Activated T-cell treated with anti-CD3 and anti-CD28 coated beads, Interleukin-2, amount 50 U/mL, for 24 hours (primary cell): ENCODE measurements at places on chromosomes 5 and 9.

DNA sequence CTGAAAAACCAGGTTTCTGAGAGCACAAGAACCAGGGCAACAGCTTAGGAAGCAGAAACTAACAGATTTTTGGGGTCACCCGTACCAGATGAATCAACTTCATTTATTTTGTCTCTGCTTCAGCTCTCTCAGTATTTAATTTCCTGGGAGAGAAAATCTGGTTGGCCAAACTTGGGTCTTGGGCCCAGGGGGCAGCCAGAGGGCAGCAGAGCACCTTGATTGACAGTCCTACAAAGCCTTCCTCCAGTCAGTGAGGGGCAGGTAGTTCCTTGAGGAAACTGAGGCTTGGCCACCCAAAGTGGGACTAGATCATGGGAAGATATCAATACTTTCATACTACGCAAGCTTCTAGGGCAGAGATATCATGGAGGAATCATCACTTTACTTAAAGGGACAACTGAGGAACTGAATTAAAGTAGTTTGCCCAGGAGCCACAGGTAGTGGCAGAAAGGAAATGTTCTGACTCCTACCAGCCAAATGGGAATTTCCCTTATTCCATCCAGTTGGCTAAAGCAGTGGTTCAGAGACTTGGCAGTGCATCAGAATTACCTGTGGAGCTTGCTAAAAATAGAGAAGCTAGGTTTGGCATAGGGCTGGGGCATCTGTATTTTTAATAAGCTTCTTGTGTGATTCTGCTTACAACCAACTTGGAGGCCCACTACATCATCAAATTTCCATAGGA lies 21.5 kb upstream of the ARHGAP26 start:
- peak; percentile 67 for DNase-seq

DNA sequence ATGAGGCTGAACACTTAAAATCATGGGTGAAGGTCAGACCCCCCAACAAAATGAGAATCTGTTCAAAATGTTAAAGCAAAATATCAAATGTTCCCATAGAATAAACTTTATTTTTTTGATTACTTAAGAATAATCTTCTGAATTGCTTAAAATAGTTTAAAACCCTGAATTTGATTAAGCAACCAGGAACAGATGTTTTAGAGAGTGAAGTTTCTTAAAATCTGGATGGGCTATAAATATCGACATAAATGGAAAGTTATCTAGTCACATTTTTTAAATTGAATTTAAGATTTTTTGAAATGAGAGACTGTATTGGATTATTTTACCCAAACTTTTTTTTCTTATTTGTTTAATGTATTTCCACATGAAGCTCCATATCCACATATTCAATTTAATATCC lies 98.5 kb downstream of the ADAMTS12 start:
- DNase-seq, result no peak

GRCh38 chr9:75422944-75423522 lies 334.7 kb downstream of the OSTF1 start:
- no peak for DNase-seq

- no peak for DNase-seq
These were observed 15.1 kb upstream of the RNF145 start for GRCh38 chr5:159224471-159224870.

GRCh38 chr5:160919626-160920025 lies 67.6 kb upstream of the ATP10B start:
- DNase-seq, result no peak

DNA sequence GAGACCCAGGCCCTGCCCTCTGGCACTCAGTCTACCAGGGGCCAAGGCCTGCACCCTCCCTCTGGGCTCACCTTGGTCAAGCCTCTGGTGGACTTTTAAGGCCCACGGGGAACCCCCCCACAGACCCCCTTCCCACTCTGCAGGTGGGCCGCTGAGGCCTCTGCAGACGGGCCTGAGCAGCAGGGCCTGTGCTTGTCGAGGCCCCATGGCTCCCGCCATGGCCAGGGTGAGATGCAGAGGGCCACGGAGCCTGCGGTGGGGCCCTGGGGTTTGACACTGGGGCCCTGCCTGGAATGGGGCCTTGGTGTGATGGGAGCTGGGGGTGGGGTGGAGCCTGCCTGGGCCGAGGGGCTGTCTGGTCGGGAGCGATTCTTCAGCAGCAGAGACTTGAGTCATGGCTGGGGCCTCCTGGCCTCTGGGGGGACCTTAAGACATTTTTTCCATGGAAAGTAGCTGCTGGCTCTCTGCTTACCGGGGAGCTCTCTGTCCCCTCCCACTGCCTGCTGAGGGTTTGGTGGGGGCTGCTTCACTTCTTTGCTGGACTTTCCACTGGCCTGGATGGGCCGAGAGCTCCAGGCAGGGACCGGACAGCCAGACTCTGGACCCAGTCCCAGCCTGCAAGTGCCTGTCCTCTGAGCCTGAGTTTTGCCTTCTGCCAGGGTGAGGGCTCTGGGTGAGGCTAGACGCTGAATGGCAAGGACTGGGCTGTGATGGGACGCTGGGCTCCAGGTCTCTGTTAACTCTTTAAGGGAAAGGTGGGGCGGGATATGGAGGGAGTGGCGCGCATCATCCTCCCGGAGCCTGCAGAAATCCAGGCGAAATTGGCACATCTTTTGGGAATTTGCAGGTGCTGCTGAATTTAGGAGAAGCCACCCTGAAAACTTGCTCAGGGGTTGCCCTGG lies 132.2 kb downstream of the RXRA start:
- DNase-seq, result no peak

- no peak for DNase-seq
These were observed 1672.1 kb upstream of the C9orf72 start for GRCh38 chr9:29245351-29245750.

- no peak for DNase-seq
These were observed 159.6 kb downstream of the IRX2 start for GRCh38 chr5:2591777-2592453.

- peak; percentile 30 for DNase-seq
These were observed 2.8 kb downstream of the RORB start for GRCh38 chr9:74499770-74500583.

DNA sequence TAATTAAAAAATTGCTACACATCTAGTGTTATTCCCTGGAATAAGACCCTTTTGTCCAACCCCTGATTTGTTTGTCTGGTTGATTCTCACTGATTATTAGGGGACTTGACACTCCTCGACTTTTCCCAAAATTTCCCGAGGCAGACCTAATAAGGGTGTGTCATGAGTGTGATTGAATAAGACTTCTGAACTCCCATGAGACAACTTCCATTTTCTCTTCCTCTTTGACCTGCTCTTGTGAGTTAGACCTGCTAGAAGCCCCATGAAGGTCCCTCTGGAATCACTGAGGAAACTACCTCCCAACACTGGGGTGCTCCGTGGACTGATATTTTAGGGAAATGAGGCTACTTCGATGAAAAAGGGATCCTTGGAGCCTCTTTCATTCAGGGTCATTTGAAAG lies 83.4 kb downstream of the MUSK start:
- DNase-seq, result no peak

GRCh38 chr9:107094370-107094769 lies 188.7 kb upstream of the RAD23B start:
- no peak for DNase-seq

DNA sequence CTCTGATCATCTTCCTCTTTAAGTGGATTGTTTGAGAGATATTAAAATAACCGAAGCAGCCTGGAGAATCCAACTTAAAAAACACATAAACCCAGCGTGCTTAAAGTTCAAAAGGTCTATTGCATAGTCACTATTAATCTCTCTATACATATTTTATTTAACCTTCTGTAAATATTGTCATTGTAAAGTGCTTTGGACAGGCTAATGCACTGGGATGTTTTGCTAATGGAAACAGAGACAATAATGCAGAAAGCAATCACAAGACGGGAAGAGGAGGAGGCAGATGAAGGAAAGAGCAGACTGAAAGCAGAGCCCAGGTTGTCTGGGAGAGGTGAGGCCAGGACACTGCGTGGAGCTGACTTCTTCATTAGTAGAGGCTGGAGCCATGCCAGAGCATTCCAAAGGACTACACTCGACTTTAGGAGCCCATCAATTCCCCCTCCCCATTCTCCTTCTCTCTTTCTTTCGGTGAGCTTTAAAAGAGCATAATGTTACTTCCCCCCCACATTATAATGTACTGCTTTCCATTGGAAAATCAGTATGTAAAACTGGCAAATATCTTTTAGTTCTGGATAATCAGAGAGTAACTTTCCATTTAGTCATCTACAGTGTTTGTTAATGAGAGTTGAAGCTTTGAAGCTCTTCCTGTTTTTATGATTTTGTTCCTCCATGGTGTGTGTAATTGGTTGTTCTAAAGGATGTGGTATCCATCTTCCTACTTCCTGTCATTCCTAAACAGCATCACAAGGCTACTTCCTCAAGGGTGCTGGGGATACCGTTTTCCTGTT lies 307.3 kb upstream of the MPDZ start:
- DNase-seq, result no peak

DNA sequence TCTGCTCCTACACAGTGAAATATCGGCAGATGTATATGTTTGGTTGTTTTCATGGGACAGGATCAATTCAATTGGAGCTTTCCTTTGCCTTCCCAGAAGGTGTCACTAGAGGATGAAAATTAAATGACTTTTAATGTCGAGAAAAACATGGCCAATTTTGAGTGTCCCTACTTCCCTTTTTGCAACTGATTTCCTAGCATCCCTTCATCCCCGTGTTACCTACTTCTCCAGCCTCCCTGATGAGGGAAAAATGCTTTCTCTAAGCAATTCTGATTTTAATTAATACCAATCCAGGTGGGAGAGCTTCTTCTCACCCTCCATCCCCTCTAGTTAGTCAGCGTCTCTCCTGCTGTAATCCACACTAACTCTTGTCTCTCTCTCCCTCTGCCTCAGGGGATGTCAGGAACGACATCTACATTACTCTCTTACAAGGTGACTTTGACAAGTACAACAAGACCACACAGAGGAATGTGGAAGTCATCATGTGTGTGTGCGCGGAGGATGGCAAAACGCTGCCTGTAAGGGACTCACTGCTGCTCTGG lies 64.9 kb downstream of the DOCK2 start:
- DNase-seq, result no peak

GRCh38 chr5:79456890-79457583 lies 56.9 kb downstream of the HOMER1 start:
- DNase-seq, result no peak

- no peak for DNase-seq
These were observed 661 bp downstream of the PDCL start for GRCh38 chr9:122827761-122828093.

- no peak for DNase-seq
These were observed 25.6 kb downstream of the CAMK2A start for GRCh38 chr5:150263801-150264621.

- DNase-seq, result no peak
These were observed 24.4 kb upstream of the CYFIP2 start for GRCh38 chr5:157241483-157241882.

GRCh38 chr5:163453705-163454104 lies 6.2 kb downstream of the NUDCD2 start:
- no peak for DNase-seq

- DNase-seq, result no peak
These were observed 37.3 kb upstream of the TEX48 start for GRCh38 chr9:114719290-114719689.

GRCh38 chr5:79990205-79990597 lies 861 bp downstream of the MTX3 start:
- DNase-seq, result no peak

- DNase-seq, result no peak
These were observed 87.4 kb downstream of the PTCD2 start for GRCh38 chr5:72407541-72407940.

- DNase-seq, result no peak
These were observed 125.1 kb downstream of the GAS1 start for GRCh38 chr9:86822006-86822801.

DNA sequence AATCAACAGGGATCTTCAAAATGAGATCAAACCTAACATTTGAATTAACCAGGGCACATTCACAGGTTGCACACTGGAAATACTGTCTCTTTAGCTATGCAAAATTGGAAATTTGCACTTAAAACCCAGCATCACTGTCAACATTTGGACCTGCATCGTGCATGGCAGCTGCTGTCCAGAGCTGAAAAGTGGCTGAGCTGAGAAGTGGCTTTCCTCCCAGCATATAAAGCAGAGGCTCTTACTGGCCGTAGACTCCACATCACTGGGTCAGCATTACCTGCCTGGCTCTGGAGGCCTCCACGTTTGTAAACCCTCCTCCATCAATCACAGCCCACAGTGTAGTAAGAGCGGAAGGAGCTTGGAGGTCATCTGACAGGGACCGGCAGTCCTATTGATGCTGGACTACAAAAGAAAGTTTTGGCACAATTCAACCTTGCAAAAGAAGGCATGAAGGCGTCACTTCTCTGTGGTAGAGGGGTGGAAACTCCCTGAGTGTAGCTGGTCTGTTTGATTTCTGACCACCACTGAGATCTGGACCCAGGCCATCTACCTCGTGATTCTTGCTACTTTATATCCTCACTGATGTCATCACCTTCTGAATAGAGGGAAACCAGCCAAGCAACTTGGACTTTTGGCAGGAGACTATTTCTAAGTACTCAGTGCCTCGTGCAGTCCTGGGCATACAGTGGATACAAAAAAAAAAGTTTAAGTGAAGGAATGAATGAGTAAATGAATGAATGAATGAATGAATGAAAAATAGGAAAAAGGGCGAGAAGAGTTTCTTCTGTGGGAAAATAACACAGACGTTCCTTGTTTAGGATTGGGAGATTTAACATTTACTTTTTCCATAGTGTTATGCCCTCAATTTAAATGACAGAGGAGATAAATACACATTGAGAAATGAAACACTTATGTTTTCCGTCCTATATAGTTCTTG lies 14.8 kb downstream of the RASEF start:
- DNase-seq, result no peak

DNA sequence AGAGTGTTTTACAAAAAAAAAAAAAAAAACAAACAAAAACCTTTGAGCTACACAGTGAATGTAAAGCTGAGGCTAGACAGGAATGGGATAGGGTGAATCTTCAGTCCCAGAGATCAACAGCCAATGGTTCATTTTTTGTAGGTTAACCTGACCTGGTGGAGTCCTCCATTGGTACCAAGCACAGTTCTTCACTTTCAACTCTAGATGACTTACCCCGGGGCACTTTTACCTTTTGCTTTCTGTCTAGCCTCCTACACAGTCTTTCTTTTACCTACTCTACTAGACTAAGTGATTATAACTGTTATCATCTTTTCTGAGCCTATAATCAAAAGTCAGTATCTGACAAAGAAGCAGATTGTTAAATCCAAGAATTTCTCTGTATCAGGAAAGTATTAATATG lies 50.9 kb downstream of the ANXA2R start:
- DNase-seq, result no peak

DNA sequence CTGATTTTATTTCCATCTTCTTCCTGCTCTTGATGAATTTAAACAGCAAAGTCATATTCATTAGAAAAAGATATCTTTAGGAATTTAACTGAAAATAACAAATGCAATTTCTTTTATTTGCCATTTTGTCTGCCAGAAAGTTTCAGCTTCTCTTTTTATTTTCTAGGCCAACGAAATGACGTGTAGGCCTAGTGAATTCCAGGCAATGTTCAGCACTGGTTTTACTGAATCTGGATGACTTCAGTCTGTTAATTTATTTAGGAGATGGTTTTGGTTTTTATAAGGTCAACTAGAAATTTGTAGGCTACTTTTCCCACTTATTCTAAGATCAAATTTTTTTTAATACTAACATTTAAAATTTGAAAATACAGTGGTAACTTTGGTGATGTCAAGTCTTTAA lies 129.1 kb upstream of the VCAN start:
- no peak for DNase-seq

GRCh38 chr5:164649266-164649665 lies 1143.8 kb downstream of the MAT2B start:
- DNase-seq, result no peak

GRCh38 chr5:59661954-59662615 lies 231.4 kb downstream of the PDE4D start:
- DNase-seq, result no peak
